Pancreas (tissue), 10 donors: ENCODE measurements at places on chromosomes 3 and 15.

DNA sequence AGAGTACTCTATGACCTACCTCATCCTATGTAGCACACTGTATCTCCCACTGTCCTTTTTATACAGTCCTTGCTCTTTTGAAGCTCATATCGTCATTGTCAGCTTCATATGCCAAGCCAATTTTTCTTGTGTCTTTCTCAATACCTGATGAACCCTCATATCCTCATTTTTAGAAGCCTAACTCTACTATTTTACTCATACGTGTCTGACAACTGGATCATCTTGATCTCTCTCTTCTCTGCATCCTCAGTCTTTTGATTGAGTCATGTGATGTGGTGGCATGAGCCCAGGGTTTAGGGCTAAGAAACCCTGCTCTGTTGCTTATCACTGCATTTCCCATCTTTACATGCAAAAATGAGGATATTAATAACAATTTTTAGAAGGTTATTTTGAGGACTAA is 352.0 kb downstream of the LPP start:
- no peak overlapping the region for H3K27ac ChIP-seq
- no peaks in the 10 kb centered on the region for H3K4me1 ChIP-seq

- no peak overlapping the region for H3K4me3 ChIP-seq
- H3K27ac ChIP-seq = no peak overlapping the region
- no peaks in the 10 kb centered on the region for H3K36me3 ChIP-seq
- DNase-seq = no peak
Observed at GRCh38 chr3:61980041-61980440, 393.3 kb downstream of the FEZF2 start.

- no peak overlapping the region for H3K27ac ChIP-seq
- no peaks in the 10 kb centered on the region for H3K36me3 ChIP-seq
- no peak for DNase-seq
- H3K4me1 ChIP-seq = no peaks in the 10 kb centered on the region
- H3K4me3 ChIP-seq = no peak overlapping the region
Observed at GRCh38 chr3:177378168-177378567, 180.9 kb upstream of the TBL1XR1 start.

DNA sequence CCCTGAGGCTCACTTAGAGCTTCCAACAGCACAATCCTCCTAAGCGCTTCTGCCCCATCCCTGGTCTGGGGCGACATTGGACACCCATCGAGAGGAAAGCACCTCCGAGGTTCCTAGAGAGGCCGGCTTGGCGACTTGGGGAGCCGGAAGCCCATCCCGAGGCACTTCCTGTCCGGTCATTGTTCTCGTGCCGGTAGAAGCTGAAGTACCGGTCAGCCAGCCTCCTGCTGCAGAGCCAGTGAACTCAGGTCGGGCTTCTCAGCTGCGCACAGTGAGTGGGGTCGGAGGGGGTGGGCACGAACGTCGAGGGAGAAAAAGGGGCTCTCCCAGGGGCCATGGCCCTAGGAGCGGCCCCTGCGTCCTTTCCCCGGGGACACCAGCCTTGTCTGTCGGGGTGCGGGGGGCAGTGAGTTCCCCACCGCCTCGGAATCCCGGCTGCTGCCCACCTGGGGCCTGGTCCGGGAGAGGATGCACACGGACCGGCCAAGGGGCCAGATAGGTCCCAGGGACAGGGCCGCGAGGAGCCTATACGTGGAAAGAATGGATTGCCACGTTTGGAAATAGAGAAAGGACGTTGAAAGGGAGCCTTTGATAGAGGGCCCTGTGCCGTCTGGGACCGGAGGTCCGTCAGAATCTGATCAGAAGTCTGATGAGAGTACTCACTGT is at the start of gene ZNF35:
Gene ZNF35 (plus strand): TSS at position 169 of the 666 bp plus-strand sequence. CDS start 2,336 bp downstream, outside the sequence.
- DNase-seq = peak; percentile 69
- H3K4me1 ChIP-seq = peaks cover 6% of the 10 kb centered on the region
- H3K27ac ChIP-seq = peak within 1 kb of the TSS; percentile 18
- peaks cover 8% of the 10 kb centered on the region for H3K36me3 ChIP-seq
